ENCODE measurements at places on chromosomes 5 and 9. TPM values are rescaled to one million over a fixed set of nuclear protein-coding genes. Genes with fewer than 3 reads are reported as not detected.
A peak's percentile ranks its signal among the peaks of the same experiment; 100 is the strongest.

- peak overlapping the region; percentile 52 for H3K27ac ChIP-seq
- H3K4me3 ChIP-seq, result no peak overlapping the region
- no peaks in the 10 kb centered on the region for H3K4me1 ChIP-seq
- no peaks in the 10 kb centered on the region for H3K27me3 ChIP-seq
- no peaks in the 10 kb centered on the region for H3K36me3 ChIP-seq
Observed at GRCh38 chr9:99590840-99591239, 230.8 kb upstream of the NR4A3 start.

GRCh38 chr5:56813302-56813701, 2.0 kb upstream of the MAP3K1 start:
- no peak overlapping the region for H3K4me3 ChIP-seq
- no peak for DNase-seq
- H3K27ac ChIP-seq, result no peak overlapping the region
- no peaks in the 10 kb centered on the region for H3K27me3 ChIP-seq
- no peaks in the 10 kb centered on the region for H3K36me3 ChIP-seq

Gene EIF4EBP3
- 21.4 TPM for total RNA-seq

DNA sequence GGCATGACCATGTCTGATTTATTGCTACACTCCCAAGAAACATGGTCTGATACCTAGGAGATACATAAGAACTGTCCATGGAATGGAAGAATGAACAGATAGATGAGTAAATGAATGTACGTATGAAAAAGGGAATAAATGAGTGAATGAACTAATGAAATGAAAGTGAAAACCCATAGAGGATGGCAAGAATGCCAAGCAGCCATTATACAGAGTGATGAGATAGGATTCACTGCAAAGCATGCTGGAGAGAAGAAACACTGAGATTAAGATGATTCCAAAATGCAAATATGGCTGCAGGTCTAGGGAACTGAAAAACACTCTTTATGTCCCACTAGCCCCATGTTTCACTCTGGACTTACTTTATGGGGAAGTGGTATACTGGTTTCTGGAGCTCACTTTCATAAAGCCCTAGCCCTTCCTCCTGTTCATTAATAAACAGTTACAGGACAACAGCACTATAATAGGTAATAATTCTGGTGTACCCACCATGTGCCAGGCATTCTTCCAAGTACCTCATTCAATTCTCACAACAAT, 170.3 kb upstream of the RAD23B start:
- H3K27ac ChIP-seq, result no peak overlapping the region
- H3K27me3 ChIP-seq, result no peaks in the 10 kb centered on the region
- no peaks in the 10 kb centered on the region for H3K36me3 ChIP-seq
- no peaks in the 10 kb centered on the region for H3K4me1 ChIP-seq
- H3K4me3 ChIP-seq, result no peak overlapping the region

- no peak overlapping the region for H3K27ac ChIP-seq
- no peaks in the 10 kb centered on the region for H3K36me3 ChIP-seq
- H3K27me3 ChIP-seq, result no peaks in the 10 kb centered on the region
- no peaks in the 10 kb centered on the region for H3K4me1 ChIP-seq
- no peak overlapping the region for H3K4me3 ChIP-seq
Observed at GRCh38 chr9:13361076-13361475, 81.6 kb upstream of the MPDZ start.

DNA sequence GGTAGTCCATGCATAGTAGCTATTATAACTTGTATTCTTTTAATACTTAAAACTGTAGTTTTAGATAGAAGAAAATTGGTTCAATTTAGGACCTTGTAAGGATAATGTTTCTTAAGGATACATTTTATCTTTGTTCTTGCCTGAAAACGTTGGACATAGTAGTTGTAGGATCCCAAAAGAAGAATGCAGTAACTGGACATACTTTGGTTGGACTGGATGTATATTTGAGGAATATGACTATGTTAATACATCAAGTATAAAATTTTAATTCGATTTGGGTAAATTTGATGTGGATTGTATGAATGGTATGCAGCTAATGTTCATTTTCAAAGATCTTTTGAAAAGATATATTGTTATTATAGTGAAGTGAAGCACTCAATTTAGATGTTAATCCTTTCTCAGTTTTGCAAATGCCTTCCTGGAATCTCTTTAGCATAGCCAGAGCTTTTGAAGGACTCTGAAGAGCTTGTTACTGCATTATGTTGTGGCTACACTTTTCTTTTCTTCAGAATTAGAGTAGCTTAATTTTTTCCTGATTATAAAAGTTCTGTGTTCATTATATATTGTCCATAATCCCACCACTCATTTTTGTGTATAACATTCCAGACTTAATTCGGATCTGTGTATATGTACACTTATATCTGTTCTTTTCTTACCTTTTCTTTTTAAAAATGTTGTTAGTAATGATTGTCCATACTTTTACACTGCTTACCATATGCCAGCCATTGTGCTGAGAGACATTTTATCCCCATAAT, 41.2 kb downstream of the LRRTM2 start:
- H3K27me3 ChIP-seq, result no peaks in the 10 kb centered on the region
- H3K27ac ChIP-seq, result no peak overlapping the region
- no peaks in the 10 kb centered on the region for H3K4me1 ChIP-seq
- peaks cover 8% of the 10 kb centered on the region for H3K36me3 ChIP-seq
- no peak overlapping the region for H3K4me3 ChIP-seq
- no peak for DNase-seq

Gene FOXD1
- total RNA-seq, result 1.2 TPM

Gene OR2V2
- not detected for total RNA-seq

- peaks cover 82% of the 10 kb centered on the region for H3K27me3 ChIP-seq
- no peaks in the 10 kb centered on the region for H3K36me3 ChIP-seq
Observed at GRCh38 chr9:37001459-37001858, 32.6 kb downstream of the PAX5 start.

Gene CTSL
- 146 TPM for total RNA-seq

- H3K4me1 ChIP-seq, result peaks cover 53% of the 10 kb centered on the region
- peak overlapping the region; percentile 28 for H3K4me3 ChIP-seq
- H3K36me3 ChIP-seq, result no peaks in the 10 kb centered on the region
- DNase-seq, result peak; percentile 98
- peak overlapping the region; percentile 77 for H3K27ac ChIP-seq
Observed at GRCh38 chr9:89661956-89662717, 57.3 kb downstream of the GADD45G start.

Gene BNC2
- 18.1 TPM for total RNA-seq

DNA sequence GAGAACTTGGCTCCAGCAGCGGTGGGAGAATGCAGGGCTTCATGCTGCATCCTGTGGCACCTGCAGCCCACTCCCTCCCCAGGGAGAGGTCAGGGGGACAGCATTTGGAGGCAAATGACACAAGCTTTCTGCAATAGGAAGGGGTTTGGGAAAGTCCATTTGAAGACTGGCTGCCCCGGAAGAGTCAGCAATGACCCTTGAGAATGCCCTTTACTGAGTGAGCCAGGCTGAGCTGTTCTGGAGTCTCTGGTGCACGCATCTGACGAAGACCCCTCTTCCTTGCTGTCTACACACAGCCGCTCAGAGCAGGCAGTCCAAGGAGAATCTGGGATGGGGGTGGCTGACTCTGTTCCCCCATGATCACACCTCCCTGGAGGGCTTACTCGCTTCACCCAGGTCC, 5.5 kb upstream of the NXNL2 start:
- H3K27me3 ChIP-seq, result no peaks in the 10 kb centered on the region
- no peaks in the 10 kb centered on the region for H3K4me1 ChIP-seq
- no peak overlapping the region for H3K27ac ChIP-seq
- no peak for DNase-seq
- H3K4me3 ChIP-seq, result no peak overlapping the region
- no peaks in the 10 kb centered on the region for H3K36me3 ChIP-seq

- no peaks in the 10 kb centered on the region for H3K36me3 ChIP-seq
- H3K27me3 ChIP-seq, result no peaks in the 10 kb centered on the region
- H3K27ac ChIP-seq, result no peak overlapping the region
- no peak overlapping the region for H3K4me3 ChIP-seq
Observed at GRCh38 chr9:89747596-89747995, 142.8 kb downstream of the GADD45G start.

DNA sequence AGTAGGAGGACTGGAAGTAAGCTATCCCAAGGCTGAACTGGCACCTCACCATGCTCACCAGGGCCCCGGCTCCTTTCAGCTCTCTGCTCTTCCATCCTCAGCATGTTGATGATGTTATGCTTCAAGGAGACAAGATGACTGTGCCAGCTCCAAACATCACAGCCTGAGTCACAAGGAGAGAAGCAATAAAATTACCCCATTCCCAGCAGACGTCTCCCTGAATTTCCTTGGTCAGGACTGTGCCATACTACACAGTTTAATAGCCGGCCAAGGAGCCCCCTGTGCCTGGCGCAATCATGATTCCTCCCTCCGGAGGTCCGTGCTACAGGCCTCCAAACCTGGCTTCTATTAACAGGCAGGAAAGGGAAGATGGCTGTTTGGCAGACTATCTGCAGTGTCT, 51.2 kb upstream of the ROR2 start:
- no peak overlapping the region for H3K4me3 ChIP-seq
- H3K27ac ChIP-seq, result no peak overlapping the region
- H3K36me3 ChIP-seq, result no peaks in the 10 kb centered on the region
- no peaks in the 10 kb centered on the region for H3K4me1 ChIP-seq

DNA sequence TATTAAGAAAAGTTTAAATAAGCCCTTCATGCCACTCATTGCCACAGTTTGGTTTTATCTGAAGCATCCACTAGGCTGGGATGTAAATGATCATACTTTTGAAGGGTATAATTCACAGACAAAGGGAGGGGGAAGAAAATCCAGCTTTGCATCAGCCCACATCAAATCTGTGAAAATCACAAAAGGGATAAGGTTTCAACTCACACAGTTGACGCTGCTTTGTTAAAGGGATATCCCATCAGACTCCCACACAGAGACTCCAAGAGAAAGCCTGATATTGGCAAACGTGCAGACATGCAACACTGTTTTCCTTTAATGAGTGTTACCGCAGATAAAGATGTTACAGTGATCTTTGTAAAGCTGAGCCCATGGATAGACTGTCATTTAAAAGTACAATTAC, 602.9 kb downstream of the TLE1 start:
- no peak overlapping the region for H3K27ac ChIP-seq
- H3K27me3 ChIP-seq, result no peaks in the 10 kb centered on the region
- H3K4me1 ChIP-seq, result no peaks in the 10 kb centered on the region
- no peak overlapping the region for H3K4me3 ChIP-seq

Gene GRIA1
- 21.9 TPM for total RNA-seq

- H3K27me3 ChIP-seq, result no peaks in the 10 kb centered on the region
- no peak overlapping the region for H3K4me3 ChIP-seq
- DNase-seq, result no peak
- peaks cover 13% of the 10 kb centered on the region for H3K4me1 ChIP-seq
Observed at GRCh38 chr9:95286151-95286550, 31.4 kb downstream of the FANCC start.

Gene TAF1L
- total RNA-seq, result not detected

Gene TMEM232
- total RNA-seq, result 3.6 TPM

DNA sequence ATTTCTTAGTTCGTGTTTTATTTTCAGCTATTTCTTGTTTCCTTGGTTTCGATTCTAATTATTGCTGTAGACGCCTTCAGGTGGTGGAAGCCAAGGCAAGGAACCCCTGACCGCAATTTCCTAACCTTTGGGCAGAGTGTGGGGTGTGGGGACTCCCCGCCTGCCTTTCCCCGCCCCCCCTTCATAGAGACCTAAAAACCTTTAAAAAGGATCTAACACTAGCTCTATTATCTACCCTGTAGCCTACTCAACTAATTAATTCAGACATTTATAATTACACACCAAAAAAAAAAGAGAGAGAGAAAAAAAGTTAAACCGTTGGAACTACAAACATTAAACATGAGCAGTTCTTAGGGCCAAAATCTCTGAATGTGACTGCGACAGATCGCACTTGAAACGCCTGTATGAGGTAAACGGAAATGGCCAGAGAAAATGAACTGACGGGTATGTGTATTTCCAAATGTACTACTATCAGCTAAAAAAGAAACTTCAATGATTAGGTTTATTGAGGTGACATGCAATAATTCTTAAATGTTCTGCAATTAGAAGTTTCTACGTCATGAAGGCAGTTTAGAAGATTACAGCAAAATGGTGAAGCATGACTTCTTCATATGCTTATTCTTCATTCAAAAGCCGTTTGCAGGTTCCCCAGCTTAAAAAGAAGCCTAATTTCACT, 19.0 kb upstream of the FER start:
- H3K4me3 ChIP-seq, result peak overlapping the region; percentile 70
- H3K27ac ChIP-seq, result peak overlapping the region; percentile 98
- no peaks in the 10 kb centered on the region for H3K27me3 ChIP-seq

DNA sequence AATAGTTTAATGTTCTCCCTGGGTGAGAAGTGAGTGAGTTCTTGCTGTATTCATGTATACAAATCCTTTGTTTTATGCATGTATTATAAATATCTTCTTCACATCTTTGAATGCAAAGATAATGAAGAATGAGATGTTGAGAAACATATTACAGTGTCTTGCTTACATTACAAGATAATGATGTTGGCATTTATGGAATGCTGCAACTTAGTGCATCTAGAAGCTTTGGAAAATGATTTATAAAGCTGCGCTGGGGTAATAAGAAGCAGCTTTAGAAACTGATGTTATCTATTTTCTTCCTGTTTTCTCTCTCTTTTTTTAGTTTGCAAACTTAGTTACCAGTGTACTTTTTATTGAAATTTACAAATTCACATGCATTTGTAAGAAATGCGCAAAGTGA, 673.4 kb downstream of the KCTD16 start:
- no peaks in the 10 kb centered on the region for H3K4me1 ChIP-seq
- no peaks in the 10 kb centered on the region for H3K27me3 ChIP-seq
- H3K4me3 ChIP-seq, result no peak overlapping the region
- DNase-seq, result no peak
- H3K27ac ChIP-seq, result no peak overlapping the region

Gene EPB41L4B
- 10.1 TPM for total RNA-seq

DNA sequence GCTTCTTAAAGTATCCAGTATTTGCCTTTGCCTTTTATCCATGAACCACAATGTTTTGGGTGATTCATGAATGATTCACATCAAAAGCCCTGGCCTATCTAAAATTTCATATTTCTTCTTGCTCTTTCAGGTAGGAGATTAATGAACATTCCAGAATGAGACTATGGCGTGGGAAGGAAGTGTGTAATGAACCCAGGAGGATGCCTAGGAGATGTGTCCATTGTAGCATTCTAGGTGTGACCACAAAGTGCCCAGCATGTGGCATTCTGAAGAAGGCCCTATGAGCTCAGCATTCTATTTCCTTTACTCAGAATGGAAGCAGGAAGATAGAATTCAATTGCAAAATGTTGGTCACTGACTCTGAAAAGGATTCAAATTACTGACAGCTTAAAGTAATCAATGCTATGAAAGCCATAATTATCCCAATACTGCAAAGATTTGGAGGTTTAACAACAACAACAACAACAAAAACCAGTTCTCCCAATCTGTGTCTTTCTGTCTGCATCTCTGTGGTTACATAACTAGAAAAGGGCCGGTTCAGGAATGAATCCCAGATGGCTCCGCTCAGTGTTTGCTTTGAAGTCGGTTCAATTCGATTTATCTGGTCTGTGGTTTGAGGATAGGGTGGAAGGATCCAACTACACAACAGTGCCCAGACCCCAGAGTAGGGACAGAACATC, 126.7 kb downstream of the FOXD1 start:
- H3K4me1 ChIP-seq, result no peaks in the 10 kb centered on the region
- DNase-seq, result no peak
- H3K36me3 ChIP-seq, result no peaks in the 10 kb centered on the region
- H3K27me3 ChIP-seq, result peaks cover 33% of the 10 kb centered on the region
- no peak overlapping the region for H3K27ac ChIP-seq

All from upper lobe of right lung (tissue), 1 donor.